WTC11 (cell line): ENCODE measurements at places on chromosomes 11 and 22. TPM values are rescaled to one million over a fixed set of nuclear protein-coding genes. Genes with fewer than 3 reads are reported as not detected.

GRCh38 chr11:86230179-86230804, 14.3 kb upstream of the EED start:
- no peaks in the 10 kb centered on the region for H3K27me3 ChIP-seq
- no peak overlapping the region for H3K27ac ChIP-seq
- H3K36me3 ChIP-seq, result no peaks in the 10 kb centered on the region
- no peak for DNase-seq
- H3K4me1 ChIP-seq, result peaks cover 12% of the 10 kb centered on the region
- H3K4me3 ChIP-seq, result no peak overlapping the region

DNA sequence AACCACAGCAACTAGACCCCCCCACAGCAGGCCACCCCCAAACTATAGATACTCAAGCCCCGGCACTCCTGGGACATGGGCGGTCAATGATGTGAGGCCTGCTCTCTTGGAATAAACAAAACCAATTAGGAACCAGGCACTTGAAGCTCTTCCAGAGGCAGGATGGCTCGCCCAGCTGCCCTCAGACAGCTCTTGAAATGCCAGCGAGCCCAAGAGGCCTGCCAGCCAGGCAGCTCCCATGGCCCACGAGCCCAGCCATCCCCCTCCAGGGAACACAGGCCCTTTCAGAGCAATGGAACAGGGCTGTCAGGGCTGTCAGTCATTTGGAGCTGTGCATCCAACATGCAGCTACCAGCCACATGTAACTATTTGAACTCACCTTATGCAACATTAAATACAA, 34.0 kb upstream of the TFIP11 start:
- H3K4me1 ChIP-seq, result peaks cover 32% of the 10 kb centered on the region
- H3K27ac ChIP-seq, result peak overlapping the region; percentile 91
- no peak for DNase-seq
- H3K27me3 ChIP-seq, result no peaks in the 10 kb centered on the region; the same call in 1 of the 2 replicates
- peaks cover 10% of the 10 kb centered on the region for H3K36me3 ChIP-seq

DNA sequence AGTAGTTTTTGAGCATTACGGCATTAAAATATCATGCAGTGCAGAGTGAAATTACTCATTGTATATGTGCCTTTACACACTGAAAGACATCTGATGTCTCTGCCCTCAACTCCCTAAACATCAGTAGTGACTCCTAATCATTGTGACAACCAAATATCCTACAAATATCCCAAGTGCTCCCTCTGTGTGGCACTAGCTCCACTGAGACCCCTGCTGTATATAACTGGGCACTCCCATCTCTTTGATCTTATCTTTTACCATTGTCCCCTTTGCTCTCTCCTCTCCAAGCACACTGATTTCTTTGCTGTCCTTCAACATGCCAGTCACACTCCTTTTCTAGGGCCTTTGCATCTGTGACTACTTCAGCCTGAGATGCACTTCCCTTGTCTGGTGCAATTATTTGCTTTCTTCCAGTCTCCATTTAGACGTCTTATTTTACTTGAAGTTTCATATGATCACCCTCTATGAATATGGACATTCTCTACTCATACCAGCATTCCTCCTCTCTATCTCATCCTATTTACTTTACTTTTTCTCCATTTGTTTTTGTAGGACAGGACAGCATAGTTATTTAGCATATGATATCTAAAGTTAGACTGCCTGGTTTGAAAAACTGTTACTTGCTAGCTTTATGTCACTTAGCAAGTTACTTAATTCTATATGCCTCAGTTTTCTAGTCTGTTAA, 2.4 kb downstream of the SLC5A12 start:
- no peak overlapping the region for H3K4me3 ChIP-seq
- H3K4me1 ChIP-seq, result no peaks in the 10 kb centered on the region
- H3K27ac ChIP-seq, result no peak overlapping the region

OR52A1 gene
- total RNA-seq, result 3.7 to 5.4 TPM (median 4.4 TPM) in 3 replicates

LARGE2 gene
- 124 to 132 TPM (median 126 TPM) in 3 replicates for total RNA-seq
